ENCODE measurements at places on chromosomes 7 and 10.
A peak's percentile ranks its signal among the peaks of the same experiment; 100 is the strongest.

- no peak for DNase-seq
These were observed 131.0 kb downstream of the PLXDC2 start for GRCh38 chr10:19947215-19947614.

DNA sequence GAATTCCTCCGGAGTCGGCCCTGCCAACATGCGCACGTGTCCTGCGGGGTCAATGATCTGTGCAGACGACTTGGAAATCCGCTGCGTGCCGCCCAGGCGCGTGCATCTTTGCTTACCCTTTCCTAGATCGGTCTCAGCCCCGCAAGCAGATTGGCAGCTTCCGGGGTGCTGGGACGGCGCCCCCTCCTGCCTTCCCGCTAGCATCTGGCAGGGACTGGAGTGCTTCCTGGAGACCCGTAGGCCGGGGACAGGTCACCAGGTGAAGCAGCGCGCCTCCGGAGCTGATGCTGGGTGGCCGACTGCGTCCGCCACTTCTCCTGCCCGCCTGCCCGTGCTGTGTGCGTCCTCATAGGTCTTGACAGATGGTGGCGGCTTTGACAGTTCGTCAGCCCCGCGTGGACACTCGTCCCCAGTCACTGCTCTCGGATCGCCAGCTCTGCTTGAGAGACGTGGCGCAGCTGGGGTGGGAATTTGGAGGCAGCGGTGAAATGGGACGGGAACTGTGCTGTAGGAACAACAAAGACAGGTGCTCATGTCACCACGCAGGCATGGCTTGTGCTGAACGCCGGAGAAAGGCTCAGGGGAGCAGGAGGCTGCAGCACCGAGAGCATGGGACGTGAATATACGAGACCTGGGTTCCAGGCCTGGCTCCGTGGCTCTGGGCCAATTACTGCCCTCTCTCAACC, 21.9 kb upstream of the KCNK18 start:
- DNase-seq: no peak

DNA sequence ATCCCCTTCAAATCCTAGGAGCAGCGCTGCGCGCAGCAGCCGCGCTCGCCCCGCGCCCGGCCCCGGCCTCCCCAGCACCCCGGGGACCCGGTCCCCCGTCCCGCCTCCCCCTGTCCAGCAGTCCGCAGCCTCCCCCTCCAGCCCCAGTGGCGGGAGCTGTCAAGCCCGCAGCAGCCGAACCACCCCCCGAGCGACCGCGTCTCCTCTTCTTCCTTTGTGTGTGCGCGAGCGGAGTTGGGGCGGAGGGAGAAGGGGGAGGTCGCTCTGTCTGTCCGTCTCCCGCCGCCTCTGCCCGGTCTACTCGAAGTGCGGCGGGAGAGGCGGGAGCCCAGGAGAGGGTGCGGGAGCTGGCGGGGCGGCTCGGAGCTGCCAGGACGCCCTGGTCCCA, 375 bp upstream of the CHN2 start:
- DNase-seq: no peak

DNA sequence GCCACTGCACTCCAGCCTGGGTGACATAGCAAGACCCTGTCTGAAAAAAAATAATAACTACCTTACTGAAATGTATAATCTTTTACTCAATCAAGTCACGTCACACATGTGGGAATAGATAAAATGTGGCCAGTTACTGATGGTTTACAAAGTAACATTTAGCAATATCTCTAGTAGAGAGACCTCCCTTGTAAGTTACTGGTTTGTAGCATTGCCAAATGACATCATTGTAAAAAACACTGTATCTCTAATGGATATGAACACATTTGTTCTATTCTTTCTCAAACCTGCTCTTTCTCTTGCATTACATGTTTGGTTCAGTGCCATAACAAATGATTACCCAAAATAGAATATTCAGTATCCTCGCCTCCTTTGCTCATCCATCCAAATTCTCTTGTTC, 18.8 kb downstream of the TET1 start:
- DNase-seq: no peak

- DNase-seq: no peak
These were observed 378.4 kb upstream of the SEMA3D start for GRCh38 chr7:85565276-85565675.

DNA sequence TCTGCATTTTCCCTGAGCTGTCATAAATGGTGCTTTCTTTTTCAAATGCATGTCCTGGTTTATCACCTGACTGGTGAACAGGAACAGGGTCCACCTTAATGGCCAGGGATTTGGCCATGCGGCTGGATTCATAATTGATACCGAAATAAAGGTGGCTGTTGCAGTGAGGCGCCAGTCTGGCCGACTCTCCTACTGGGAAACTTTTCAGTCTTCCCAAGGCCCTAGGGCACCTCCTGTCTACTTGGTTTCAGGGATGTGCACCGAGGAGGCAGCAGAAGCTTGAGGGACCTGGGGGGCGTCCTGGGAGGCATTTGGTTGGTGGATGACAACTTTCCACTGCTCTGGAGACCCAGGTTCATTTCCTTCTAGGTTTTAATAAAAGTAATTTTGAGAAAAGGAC, 46.4 kb upstream of the FIGNL1 start:
- no peak for DNase-seq

DNA sequence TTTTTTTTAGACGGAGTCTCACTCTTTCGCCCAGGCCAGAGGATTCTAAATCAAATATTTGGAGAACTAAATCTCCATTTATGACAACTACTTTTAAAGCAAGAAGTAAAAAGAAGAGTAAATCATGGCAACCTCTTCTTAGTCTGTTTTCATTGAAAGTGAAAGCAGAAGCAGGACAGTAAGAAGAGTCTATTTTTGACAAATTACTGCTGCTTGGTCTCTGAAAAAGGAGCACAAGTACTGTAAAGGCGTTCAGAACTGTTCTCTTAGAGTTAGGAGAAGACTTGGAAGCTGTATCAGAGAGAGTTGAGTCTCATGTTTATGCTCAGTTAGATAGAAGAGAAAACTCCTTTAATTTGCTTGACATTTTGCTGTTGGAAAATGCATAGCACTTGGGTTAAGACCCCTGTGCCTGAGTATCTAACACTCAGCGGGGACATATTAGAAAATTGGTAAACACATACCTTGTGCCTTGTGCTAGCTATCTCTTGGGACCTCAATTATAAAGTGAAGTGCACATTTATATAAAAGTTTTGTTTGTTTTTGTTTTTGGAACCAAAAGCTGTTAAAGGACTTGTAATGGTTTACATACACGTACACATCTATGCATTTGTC, 433.0 kb downstream of the ANKRD7 start:
- peak; percentile 23 for DNase-seq

GRCh38 chr7:136324073-136324704, 347.0 kb upstream of the MTPN start:
- DNase-seq: no peak

GRCh38 chr10:31930023-31930751, 1.6 kb upstream of the ARHGAP12 start:
- peak; percentile 29 for DNase-seq

- no peak for DNase-seq
These were observed 8.4 kb downstream of the MLXIPL start for GRCh38 chr7:73615886-73616285.

GRCh38 chr10:101022967-101023705, 7.8 kb downstream of the PDZD7 start:
- no peak for DNase-seq

DNA sequence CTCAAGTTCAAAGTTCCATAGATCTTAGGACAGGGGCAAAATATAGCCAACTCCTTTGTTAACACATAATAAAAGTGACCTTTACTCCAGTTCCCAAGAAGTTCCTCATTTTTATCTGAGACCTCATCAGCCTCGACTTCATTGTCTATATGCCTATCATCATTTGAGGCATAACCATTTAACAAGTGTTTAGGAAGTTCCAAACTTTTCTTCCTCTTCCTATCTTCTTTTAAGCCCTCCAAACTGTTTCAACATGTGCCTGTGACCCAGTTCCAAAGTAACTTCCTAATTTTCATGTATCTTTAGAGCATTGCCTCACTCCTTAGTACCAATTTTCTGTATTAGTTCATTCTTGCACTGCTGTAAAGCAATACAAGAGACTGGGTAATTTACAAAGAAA, 569.1 kb downstream of the ANKRD7 start:
- DNase-seq: peak; percentile 87

DNA sequence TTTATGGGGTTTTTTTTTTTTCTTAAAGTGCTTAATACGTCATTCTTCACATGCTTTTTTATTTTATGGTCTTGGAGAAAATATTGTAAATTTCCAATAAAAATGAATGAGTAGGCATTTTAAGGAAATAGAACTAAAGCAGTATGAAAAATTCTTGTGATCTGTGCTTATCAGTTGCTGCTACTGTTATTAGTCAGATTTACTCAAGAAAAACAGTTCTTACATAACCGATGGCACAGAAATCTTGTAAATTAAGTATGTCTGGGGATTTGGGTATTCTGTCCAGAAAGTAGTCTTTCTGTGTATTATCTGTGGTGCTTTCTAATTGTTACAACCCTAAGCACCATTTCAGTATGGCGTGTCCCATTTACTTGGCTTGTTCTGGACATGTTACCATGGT, 64.7 kb downstream of the LRGUK start:
- no peak for DNase-seq

GRCh38 chr7:155735442-155736115, 76.7 kb downstream of the SHH start:
- no peak for DNase-seq

- no peak for DNase-seq
These were observed 103.2 kb upstream of the GJD4 start for GRCh38 chr10:35501923-35502322.

DNA sequence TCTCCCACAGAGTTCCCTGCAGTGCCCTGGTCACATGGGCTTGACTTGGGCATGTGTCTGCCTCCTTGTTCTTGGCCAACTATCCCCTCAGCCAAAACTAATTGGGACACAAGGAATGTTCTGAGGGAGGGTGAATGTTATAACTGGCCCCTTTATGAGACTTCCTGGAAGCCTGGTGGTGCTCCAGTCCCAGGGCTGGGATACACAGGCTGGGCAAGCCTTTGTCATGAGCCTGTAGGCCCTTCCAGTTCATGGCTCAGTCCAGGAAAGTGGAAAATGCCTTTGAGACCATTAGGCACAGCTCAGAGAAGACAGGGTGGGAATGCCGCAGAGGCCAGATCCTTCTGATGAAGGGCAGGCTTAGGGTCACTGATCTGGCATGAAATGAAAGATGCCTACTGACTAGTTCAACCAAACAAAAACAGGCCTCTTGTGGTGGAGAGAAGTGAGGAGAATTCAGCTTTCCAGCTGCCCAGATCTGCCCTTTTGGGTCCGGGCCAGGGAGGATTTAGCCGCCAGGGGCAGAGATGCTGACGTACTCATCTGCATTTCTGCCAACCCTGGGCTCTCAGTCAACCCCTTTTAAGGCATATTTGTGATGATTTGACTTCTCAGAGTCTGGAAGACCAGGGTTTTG, 961.5 kb downstream of the KCNMA1 start:
- DNase-seq: no peak

DNA sequence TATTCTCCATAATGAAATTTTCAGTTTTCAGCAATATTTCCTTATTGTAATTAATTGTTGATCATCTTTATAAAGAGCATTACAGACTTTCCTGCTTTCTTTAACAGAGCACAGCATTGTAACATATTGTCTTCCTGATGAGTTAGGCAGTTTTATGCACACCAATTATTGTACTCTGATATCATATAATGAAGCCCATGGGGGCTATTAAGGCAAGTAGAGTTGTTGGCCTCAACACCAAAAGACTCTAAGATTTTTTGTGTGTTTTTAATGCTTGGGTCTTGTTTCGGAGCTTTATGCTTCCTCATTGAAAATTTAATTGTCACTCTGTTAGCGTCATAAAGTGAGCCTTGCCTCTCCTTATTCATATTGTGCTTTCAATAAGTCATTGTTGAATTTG, 49.2 kb upstream of the ARID5B start:
- DNase-seq: no peak

- no peak for DNase-seq
These were observed 22.7 kb downstream of the GARS1 start for GRCh38 chr7:30617359-30617758.

- DNase-seq: no peak
These were observed 29.1 kb upstream of the RHOBTB1 start for GRCh38 chr10:60973086-60973485.

DNA sequence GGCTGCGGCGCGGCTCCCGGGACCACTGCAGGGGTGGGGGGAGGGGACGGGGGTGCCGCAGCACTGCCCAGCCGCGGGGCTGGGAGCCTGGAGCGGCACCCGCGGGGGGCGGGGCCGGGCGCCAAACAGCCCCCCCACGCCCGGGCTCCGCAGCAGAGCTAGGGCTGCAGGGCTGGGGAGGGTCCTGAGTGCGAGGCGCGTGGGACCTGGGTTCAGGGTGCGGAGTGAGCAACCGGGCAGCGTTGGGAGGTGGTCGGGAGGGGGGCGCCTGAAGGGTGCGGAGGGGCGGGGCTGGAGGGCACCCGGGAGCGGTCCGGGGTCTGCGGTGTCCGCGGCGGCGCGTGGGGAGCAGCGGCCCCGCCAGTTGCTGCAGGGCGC, 528 bp downstream of the CAMK2G start:
- DNase-seq: no peak

DNA sequence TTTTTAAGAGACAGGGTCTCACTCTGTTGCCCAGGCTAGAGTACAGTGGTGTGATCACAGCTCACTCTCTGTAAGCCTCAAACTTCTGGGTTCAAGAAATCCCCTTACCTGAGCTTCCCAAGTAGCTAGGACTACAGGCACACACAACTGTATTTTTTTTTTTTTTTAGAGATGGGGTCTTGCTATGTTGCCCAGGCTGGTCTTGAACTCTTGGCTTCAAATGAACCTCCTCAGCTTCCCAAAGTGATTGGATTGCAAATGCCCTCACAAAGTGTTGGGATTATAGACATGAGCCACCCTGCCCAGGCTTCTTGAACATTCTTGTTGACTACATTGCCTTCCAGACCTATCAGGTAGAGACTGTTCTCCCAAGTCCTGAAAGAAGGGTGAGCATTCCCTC, 72.6 kb downstream of the WNT2 start:
- no peak for DNase-seq

DNA sequence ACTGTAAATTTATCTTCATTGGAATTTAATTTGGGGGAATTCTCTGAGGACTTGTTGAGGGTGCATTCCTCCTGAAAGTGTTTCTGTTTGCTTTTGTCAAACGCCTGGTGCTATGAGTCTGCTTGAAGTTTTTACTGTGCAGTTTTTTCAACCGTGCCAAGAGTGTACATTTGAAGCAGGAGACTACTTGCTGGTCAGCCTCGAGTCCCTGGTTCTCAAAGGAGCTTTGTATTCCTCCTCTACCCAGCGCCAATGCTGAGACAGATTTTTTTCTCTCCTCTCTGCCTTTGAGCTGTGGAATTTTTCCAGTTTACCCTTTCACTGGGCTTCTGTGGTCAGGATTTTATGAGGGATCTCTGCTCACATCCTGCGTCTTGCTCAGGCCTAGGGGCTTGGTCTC, 62.1 kb downstream of the NPY start:
- no peak for DNase-seq

Data from AML-193 (cell line).